ENCODE measurements at places on chromosomes 1 and 21.
A peak's percentile ranks its signal among the peaks of the same experiment; 100 is the strongest.

- no peak for DNase-seq
These were observed 174.2 kb upstream of the CHODL start for GRCh38 chr21:18070392-18070791.

GRCh38 chr21:31623664-31624063 lies 35.8 kb upstream of the SOD1 start:
- no peak for DNase-seq

DNA sequence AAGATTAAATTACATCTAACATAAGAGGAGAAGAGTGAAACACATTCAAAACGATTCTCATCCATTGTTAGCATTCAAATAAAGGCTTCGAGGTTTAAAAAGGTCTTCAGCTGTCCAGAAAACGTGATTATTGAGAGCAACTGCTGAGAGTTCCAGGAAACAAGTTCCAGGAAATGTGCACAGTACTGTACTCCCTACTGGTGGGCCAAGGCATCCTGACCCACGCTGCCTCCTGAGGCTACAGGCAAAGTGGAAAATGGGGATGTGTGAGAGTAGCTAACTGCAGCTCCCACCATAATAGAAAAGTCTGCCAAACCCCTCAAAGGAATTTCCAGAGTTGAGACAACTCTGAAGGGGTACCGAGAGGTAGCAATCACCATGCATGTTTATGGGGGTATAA lies 2.0 kb downstream of the VAV3 start:
- no peak for DNase-seq

- DNase-seq, result no peak
These were observed 114.5 kb downstream of the DDX20 start for GRCh38 chr1:111870181-111870580.

- peak; percentile 4 for DNase-seq
These were observed 9.8 kb upstream of the GJA8 start for GRCh38 chr1:147892731-147893214.

DNA sequence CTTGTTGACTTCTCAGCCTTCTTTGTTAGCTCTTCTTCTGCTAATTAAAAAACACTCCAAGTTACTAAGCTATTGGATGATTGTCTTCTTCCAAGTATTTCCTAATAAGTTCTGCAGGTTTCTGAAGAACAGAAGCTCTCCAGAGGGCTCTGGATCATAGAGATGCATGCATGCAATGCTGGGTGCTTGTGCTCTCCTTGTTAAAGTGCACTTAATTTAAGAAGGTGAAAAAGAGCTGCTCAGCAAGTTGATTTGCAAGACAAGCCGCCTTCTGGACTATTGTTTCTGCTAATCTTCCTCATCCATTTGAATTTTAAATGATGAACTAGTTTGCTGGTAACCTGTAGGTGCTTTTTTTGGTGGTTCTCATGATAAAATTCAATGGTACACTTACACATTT lies 16.1 kb downstream of the RRP15 start:
- DNase-seq, result no peak

- no peak for DNase-seq
These were observed 4.9 kb downstream of the OTUD7B start for GRCh38 chr1:150005606-150006005.

DNA sequence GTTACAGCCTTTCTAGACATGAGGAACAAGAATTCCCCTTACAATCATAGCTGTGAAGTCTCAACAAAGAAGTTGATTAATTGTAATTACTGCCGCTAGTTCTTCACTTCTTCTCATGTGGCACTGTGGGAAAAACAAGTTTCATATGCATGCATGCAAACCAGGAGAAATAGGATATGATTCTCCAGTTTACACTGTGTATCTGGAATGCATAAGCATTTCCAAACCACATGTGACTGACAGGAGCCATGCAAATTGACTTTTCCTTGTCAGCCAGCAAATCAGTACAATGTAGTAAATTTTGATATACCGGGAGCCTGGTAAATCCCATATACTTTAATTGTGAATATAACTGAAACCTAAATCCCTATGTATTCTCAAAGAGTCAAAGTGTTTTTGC lies 279.3 kb downstream of the PAPPA2 start:
- DNase-seq, result no peak

GRCh38 chr1:179966551-179966950 lies 11.9 kb downstream of the CEP350 start:
- DNase-seq, result no peak

GRCh38 chr21:17987382-17988101 lies 168.4 kb upstream of the C21orf91 start:
- no peak for DNase-seq

- no peak for DNase-seq
These were observed 133.8 kb upstream of the KIAA1614 start for GRCh38 chr1:180778782-180779398.

DNA sequence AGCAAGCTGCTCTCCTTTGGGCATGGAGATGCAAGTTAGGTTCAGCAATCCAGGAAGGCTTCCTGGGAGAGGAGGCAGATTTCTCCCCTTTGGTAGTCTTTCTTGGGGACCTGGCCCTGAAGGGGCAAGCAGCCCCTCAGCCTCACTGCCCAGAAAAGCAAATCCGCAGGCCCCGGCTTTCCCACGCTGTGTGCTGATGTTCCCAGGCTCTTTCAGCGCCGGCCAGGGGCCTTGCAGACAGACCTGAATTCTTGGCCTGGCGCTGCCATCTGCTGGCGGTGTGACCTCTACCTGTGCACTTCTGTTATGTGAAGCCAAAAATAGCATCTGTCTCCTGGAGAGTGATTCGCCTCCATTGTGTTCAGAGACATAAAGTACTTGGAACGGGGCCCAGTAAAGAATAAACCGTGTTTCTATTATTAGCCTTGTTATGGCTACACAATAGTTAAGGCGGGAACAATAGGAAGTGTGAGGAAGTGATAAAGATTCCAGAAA lies 64.8 kb downstream of the ALPL start:
- DNase-seq, result no peak

- no peak for DNase-seq
These were observed 13.4 kb downstream of the RAP1GAP start for GRCh38 chr1:21655748-21656147.
